Testis (tissue), 5 donors: ENCODE measurements at places on chromosomes 7 and 10. TPM values are rescaled to one million over a fixed set of nuclear protein-coding genes. Genes with fewer than 3 reads are reported as not detected.

JCAD gene
- polyA plus RNA-seq, result 57.4 TPM

SPDYE16 gene
- 4.1 TPM for polyA plus RNA-seq

GRCh38 chr10:7311218-7311849 is 99.5 kb downstream of the SFMBT2 start:
- no peak for DNase-seq

- DNase-seq, result peak; percentile 24
These were observed 52.4 kb upstream of the LRRC17 start for GRCh38 chr7:102860351-102860811.

- no peak for DNase-seq
These were observed 53.1 kb downstream of the TEX36 start for GRCh38 chr10:125629758-125630376.

GRCh38 chr10:97911217-97911616 is 61.6 kb downstream of the GOLGA7B start:
- no peak for DNase-seq

- DNase-seq, result no peak
These were observed 8.4 kb downstream of the ZYX start for GRCh38 chr7:143389316-143390103.

- no peak for DNase-seq
These were observed 104.1 kb downstream of the THSD7A start for GRCh38 chr7:11727864-11728263.

DNA sequence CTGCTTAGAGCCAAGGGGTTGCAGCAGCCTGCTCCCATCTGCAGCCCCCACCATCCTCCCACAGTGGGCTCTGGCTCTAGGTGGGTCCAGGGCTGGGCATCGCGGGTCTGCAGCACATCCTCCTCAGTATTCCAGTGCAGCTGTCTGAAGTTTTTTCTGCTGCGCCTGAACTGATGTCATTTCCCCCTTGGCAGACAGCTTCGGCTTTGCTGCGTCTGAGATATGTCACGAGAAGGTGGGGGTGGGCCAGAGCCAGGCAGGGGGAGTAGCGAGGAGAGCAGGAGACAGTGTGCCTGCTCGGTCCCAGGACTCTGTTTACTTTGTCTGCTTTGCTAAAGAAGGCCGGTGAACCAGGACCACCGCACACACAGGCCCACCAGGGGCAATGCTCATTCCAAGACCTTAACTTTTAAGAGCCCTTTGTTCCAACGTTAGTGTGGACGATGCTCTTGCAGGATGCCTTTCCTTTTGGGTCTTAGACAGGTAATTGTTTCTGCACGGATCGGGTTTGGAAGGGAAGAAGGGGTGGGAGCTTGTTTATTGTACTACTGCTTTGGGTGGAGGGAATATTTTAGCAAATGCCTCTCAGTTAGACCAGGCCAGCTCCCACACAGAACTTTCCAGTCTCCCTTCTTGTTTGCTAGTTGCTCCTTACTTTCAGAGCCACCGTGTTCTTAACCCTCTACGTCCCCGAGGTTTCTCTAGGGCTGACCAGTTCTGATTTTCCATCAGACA is 32.4 kb downstream of the WBP1L start:
- DNase-seq, result peak; percentile 92

DNA sequence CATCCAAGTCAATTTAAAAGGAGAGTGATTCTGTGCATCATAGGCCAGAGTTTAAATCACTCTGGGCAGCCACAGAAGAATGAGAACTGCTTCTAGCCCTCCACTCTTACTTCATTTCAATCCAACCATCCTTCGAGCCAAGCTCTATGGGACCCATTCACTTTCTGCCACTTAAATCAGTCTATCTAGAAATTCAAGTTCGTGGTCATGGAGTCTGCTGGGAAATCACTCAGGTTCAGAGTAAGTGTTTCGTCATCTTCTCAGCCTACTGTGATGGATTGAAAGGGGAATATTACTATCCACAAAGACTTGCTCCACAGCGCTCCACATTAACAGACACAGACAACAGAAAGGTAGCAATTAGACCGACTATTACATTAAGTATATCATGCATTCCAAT is 4.6 kb downstream of the DCLRE1C start:
- no peak for DNase-seq
